Bronchus fibroblast of lung (primary cell): ENCODE measurements at places on chromosomes 5 and 9. TPM values are rescaled to one million over a fixed set of nuclear protein-coding genes. Genes with fewer than 3 reads are reported as not detected.

The PCDHA6 gene
- total RNA-seq = 0.15 TPM in 1 of 2 replicates, not detected in the other

The GPX3 gene
- total RNA-seq = 2.4 and 2.7 TPM in 2 replicates

The BTNL8 gene
- total RNA-seq = not detected in 2 replicates

The FAM78A gene
- total RNA-seq = under 0.01 and 0.30 TPM in 2 replicates

The MARCOL gene
- total RNA-seq = not detected in 2 replicates

The TRIP13 gene
- 53.3 and 54.0 TPM in 2 replicates for total RNA-seq

The BAAT gene
- under 0.01 TPM in 1 of 2 replicates, not detected in the other for total RNA-seq

The SH3RF2 gene
- 1.0 and 1.5 TPM in 2 replicates for total RNA-seq

The TAF1L gene
- total RNA-seq = not detected in 2 replicates

The GRXCR2 gene
- not detected in 2 replicates for total RNA-seq

The EGFL7 gene
- total RNA-seq = 2.1 and 2.4 TPM in 2 replicates

The EIF4EBP3 gene
- 1.7 and 3.9 TPM in 2 replicates for total RNA-seq

The SLC36A3 gene
- not detected in 2 replicates for total RNA-seq

The DMRTA1 gene
- 0.15 and 0.17 TPM in 2 replicates for total RNA-seq

The LAMC3 gene
- 0.74 and 1.0 TPM in 2 replicates for total RNA-seq

The SLC12A7 gene
- total RNA-seq = 4.7 and 5.5 TPM in 2 replicates

The BARHL1 gene
- total RNA-seq = not detected in 2 replicates

The MEF2C gene
- total RNA-seq = 1.9 and 3.0 TPM in 2 replicates

The PAIP2 gene
- 44.2 and 46.4 TPM in 2 replicates for total RNA-seq

The MYOZ3 gene
- 1.0 and 1.8 TPM in 2 replicates for total RNA-seq

The PCDH12 gene
- under 0.01 TPM in 1 of 2 replicates, not detected in the other for total RNA-seq

The RASGEF1C gene
- total RNA-seq = not detected in 2 replicates

The OTULINL gene
- total RNA-seq = 1.0 TPM in 2 replicates

The SPINK6 gene
- not detected in 2 replicates for total RNA-seq

The TMEM174 gene
- not detected in 2 replicates for total RNA-seq

The TAF11L5 gene
- not detected in 2 replicates for total RNA-seq

The MAMDC2 gene
- total RNA-seq = 2.2 and 2.5 TPM in 2 replicates

The PCDHGA9 gene
- total RNA-seq = 1.7 and 1.9 TPM in 2 replicates

The PCDHB10 gene
- total RNA-seq = under 0.01 and 0.15 TPM in 2 replicates

The ARL14EPL gene
- 0.17 TPM in 1 of 2 replicates, not detected in the other for total RNA-seq

The OR1J2 gene
- not detected in 2 replicates for total RNA-seq

The CBY3 gene
- not detected in 2 replicates for total RNA-seq

The AOPEP gene
- total RNA-seq = 11.6 and 19.3 TPM in 2 replicates

The ANXA1 gene
- 421 and 427 TPM in 2 replicates for total RNA-seq
